ENCODE measurements at places on chromosomes 1 and 21.

DNA sequence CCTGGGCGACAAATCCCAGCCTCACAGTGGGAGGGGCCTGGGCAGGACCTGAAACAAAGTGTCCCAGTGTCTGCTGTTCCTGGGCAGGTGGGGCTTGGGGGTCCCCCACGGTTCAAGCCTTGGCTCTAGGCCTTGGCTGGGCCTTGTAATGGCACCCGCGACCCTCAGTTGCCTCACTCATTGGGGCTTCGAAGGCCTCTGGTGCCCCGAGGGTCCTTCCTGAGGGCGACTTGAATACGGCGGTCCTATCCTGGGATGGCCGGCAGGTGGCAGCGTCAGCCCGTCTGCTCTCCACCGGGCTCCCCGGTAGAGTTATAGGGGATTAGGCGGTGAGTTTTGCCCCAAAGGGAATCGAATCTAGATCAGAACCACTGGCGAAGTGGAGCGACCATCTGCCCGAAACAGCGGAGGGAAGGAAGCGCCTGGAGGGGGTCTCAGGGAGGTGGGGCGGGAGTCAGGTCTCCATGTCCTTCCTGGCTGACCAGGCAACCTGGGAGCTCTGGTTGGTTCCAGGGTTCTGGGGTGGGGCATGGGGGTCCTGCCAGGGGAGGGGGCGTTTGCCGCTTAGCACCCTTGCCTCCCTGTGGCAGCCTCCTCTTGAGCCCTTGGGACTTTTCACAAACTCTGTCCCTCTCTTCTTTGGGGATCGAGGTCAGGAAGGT, 2.1 kb upstream of the PEX10 start:
- DNase-seq: peak; percentile 72

DNA sequence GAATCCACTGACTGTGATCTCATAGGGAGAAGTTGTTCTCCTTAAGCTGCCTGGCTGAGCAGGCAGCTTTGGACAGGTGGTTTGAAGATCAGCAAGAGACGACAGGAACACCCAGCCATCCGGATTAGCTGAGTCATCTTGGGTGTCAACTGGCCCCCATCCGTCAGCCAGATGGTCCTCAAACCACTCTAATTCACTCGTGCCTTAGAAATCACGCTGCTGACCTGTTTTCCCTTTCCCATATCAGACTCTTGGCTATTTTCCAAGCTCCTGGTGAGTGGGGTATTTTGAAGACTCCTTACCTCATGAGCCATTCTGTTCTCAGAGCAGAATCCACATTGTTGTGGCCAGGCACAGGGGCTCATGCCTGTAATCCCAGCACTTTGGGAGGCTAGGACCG, 149.1 kb upstream of the L1TD1 start:
- DNase-seq: no peak

- DNase-seq: no peak
Observed at GRCh38 chr1:96587222-96587621, 134.4 kb upstream of the PTBP2 start.

- no peak for DNase-seq
Observed at GRCh38 chr1:76075877-76076276, 1.3 kb downstream of the ST6GALNAC3 start.

- no peak for DNase-seq
Observed at GRCh38 chr1:71785450-71785849, 496.9 kb downstream of the NEGR1 start.

DNA sequence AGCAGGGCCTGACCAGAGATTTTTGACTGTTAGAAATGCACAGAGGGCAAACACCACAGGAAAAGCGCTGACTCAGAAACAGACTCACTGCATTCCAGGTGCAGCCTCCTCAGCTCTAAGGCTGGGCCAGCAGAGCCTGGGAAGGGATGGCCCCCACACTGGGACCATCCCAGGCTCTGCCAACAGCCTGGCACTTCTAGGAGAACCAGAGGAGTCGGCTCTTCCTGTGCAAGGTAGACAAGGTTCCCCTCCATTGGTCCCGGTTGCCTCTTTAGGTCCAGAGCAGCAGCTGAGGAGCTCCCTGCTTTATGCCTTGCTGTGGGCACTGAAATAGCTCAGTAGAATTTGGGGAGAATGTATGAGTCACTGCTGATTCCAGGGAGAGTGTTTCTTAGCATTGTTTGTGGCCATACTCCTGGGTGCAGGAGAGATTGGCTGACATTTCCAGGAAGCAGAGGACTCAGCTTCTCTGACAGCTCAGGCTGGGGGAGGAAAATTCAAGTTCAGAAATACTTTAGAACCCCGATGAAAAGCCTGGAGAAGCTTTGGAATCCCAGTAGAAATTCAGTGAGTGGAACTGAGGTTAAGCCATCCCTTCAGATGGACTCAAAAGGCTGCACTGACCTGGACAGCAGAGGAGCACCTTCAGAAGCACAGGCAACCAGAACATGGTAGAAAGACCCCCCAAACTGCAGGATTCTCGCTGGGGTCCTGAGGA, 19.7 kb downstream of the PRAMEF1 start:
- DNase-seq: no peak

Data from activated effector memory CD4-positive, alpha-beta T cell treated with Interleukin-2 at 50 U/mL for 16 hours (primary cell).